ENCODE measurements at places on chromosomes 5 and 9. TPM values are rescaled to one million over a fixed set of nuclear protein-coding genes. Genes with fewer than 3 reads are reported as not detected.
A peak's percentile ranks its signal among the peaks of the same experiment; 100 is the strongest.

- no peak for DNase-seq
These were observed 36.4 kb upstream of the CPEB4 start for GRCh38 chr5:173851595-173852243.

DNA sequence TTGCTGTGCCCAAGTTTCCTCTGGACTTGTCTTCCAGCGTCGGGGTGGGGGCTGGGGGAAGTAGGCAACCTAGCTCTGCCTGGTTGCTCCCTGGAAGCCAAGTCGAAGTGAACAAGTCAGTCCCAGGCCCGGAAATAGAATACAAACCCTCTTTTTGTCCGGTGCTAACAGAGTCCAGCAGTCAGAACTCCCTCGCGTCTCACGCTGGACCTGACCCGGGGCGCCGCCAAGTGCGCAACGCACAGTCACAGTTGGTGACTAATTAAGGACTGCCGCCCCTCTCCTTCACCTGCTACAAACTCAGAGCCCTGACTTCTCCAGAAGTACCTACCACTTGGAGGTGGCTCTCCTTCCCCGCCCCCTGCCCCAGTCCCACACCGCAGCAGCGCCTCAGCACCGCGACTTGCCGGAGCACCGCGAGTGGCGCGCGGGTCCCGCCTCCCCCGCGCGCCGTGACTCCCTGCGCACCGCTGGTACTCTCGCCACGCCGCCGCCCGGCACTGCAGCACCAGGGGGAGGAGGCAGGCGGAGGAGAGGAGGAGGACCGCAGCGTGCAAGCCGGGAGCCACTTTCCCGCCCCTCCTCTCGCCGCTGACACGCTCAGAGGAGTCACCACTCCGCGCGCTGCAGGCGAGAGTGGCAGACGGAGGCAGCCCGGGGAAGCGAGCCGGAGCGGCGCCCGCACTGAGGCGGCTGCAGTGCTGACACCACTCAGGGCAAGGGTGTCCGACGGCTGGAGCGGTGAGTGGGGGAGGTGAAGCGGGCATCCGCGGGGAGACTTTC is at the start of gene SV2C:
Gene SV2C (plus strand): TSS at position 612 of the 783 bp plus-strand sequence. CDS start 48,368 bp downstream, outside the sequence.
- DNase-seq: peak; percentile 56

DNA sequence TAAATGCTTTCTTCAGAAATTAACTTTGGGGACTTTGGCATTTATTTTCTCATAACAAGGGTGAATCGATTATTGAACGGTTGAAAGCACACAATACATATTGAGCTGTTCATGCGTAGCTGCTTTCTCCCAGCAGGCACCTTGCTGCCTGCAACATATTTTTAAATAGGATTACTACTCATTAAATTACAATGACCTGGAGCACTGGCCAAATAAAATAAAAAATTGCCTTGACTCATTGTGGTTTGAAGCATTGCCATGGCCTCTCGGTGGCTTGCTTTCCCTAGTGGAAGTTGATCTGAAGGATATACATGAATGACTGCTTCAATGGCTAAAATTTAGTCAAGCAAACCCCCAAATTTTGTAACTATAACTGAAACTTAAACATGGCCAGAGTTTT is 181.6 kb upstream of the NUDT12 start:
- no peak for DNase-seq

DNA sequence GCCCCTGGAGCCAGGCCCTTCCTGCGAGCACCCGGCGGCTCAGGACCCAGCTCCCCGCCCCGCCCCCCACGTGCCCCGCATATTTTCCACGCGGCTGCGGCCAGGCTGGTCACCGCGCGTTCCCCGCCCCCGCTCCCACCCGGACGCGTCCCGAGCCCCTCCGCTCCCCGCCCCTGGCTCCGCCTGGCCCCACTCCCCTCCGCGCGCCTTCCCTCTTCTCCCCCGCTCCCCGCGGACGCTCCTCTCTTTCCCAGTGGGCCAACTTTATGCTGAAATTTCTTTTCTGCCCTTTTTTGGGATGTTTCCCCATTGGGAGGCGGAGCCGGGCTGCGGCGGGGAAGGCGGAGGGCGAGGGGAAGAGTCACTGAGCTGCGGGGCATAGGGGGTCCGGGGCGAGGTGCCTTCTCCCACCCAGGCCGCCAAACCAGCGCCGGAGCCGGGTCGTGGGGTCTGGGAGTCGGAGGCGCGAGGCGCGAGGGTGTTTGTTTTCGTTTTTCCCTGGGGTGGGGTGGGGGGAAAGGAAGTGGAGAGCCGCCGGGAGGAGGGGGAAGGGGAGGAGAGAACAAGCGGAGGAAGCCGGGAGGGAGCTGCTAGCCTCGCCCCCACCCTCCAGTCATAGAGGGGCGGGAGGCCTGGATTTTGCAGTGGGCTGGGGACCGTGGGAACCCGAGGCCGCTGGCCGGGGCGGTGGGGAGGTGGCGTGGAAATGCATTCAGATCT is 1.0 kb upstream of the TPM2 start:
- DNase-seq: peak; percentile 51

DNA sequence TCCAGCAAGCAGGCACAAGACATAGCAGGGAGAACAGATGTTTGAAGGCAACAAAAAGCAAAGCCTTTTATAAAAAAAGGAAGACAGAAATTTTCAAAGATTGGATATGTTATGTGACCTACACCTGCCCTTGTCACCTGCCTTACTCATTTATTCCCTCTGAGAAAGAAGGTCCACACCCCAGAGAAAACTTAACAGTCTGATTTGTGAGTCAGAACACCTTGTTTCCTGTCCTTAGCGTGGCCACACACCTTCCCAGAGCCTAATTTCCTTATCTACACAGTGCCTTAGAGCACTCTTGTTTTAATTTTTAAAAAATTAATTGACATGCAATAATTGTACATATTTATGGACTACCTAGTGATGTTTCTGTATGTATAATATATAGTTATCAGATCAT is 419.0 kb upstream of the DAB2 start:
- no peak for DNase-seq

DNA sequence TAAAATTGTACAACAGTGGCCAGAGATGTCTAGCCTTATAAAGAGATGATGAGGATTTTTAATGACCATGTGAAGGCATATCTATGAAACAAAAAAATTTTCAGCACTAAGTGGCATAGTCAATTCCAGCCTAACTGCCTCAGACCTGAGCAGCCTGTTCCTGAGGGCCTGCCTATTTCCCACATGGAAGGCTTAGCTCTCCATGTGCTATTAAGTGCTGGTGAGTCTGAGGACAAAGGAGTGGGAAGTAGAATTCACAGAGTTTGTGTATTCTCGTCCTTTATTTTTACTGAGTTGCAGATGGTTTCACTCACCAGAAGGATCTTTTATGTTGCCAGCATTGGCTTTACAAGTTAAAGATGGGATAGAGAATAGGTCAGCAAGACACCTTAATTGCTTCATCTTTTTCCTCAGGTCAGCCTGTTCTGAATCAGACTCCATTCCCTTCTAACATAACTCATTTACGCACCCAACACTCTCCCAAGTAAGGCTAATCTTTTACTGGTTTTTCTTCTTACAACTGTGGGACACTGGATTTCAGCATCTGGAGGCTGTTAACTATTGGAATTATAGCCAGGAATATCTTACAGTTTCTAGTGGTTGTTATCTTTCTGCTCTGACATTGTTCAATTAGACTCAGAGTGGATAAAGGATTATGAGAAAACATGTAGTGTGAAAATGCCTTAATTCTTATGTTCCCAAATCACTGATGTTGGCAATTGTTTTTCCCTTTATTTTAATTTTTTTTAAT is 76.8 kb downstream of the ISOC1 start:
- no peak for DNase-seq

DNA sequence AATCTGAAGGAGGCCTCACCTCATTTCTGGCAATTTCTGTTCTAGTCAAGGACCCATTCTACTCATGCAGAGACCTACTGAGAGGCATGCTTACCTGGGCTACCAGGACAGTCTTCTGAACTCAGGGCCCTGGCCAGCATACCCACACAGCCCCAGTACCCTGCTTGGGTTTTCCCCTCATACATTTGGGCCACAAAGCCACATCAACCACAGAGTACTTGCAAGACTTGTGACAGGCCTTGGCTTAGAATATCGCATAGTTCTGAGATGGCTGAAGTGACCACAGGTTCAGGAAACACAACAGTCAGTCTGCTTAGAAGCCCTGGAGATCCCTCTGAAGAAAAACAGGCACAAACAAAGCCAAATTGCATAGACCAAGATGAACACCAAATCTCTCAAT is 758.8 kb upstream of the CDH9 start:
- DNase-seq: no peak

Gene FAM153A
- 0.28 TPM for total RNA-seq

DNA sequence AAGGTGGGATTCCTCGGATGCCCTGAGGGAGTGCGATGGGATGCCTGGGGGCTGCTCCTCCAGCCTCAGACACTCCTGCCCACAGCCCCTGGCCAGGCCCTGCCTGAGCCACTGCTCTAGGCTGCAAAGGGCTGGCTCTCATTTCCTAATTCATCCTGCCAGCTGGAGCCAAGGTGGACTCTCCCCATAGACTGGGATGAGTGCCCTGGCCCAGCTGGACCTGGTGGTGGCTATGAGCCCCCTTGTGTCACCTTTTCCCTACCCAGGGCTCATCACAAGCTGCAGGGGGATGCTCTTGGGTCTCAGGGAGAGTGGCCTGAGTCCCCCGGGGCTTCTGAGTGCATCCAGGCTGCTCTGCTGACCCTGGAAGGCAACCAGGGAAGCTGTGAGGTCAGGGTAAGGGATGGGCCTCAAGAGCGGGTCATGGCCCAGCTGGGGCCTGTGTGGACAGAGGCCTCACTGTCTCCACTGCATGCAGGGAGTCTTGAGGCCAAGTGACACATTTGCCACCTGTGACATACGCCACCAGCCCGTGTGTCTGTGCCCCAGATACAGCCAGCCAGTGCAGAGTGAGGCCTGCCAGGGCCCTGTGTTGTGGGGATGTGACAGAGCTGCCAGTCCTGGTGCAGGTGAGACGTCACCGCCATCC is 102.7 kb upstream of the IER5L start:
- peak; percentile 6 for DNase-seq

Gene PCDHAC2
- 0.18 TPM for total RNA-seq

DNA sequence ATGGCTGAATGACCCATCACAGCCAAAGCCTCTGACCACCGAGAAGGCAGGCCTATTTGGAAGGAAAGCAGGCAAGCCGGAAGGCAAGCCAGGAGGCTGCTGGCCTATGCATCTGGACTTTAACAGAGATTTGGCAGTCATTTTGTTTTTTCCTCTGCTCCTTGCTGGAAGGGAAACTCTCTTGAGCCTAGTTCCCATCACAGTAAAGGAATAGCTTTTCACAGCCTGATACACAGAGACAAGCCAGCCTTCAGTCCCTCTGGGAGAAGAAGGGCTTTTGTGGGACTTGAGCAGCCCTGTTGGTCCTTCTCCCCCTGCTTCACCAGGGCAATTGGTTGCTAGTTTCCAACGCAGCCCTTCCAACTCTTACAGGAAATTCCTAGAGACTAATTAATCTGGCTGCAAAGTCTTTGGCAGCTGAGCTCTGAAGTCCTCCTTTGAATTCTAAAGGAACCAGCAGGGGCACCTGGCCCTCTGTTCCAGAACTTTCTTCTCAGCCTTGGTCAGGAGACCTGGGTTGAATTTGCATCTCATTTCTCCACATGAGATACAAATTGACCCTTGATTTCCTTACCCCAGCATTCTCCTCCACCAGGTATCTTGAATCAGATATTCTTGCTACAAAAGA is 157.3 kb upstream of the EPB41L4A start:
- DNase-seq: no peak

GRCh38 chr9:14706530-14707140 is 13.4 kb upstream of the ZDHHC21 start:
- no peak for DNase-seq

DNA sequence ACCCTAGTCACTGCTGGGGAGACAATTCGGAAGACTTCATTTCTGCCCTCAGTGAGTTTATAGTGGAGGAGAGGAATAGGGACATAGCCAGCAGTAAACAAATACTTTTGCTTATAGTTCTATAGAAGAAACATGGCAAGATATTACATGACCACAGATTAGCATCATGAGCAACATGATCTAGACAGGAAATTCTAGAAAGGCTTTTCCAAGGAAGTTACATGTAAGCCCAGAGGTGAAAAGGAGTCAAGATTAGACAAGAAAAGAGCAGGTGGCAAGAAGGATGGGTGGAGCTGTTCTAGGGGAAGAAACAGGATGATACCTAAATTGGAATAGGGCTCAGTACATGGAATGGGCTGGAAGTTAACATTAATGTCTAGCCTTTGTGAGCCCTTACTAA is 82.8 kb upstream of the MYO10 start:
- DNase-seq: no peak

- DNase-seq: peak; percentile 58
These were observed 42.8 kb downstream of the NFIB start for GRCh38 chr9:14271093-14271673.

DNA sequence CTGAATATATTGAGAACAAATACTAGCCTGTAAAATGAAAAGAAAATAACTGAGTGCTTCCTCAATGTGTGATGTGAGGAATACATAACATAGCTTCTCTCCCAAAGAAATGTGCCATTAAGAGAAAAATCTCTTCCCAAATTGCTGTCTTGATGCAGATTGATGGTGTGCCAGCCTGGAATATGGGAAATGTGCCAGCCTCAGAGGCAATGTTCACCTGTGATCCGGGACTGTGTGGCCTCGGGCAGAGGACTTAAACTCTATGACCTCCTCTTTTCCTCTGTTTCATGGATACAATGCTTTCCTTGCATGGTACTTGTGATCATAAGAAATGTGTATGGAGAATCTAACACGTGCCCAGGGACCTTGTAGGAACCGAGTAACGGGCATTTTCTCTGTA is 370.9 kb downstream of the DIRAS2 start:
- no peak for DNase-seq

DNA sequence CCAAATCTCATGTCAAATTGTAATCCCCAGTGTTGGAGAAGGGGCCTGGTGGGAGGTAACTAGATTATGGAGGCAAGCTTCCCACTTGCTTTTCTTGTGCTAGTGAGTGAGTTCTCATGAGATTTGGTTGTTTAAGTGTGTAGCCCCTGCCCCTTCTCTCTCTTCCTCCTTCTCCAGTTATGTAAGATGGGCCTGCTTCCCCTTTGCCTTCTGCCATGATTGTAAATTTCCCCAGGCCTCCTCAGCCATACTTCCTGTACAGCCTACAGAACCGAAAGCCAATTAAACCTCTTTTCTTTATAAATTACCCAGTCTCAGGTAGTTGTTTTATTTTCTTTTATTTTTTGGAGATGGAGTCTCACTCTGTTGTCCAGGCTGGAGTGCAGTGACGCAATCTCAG is 18.2 kb upstream of the TXNDC8 start:
- DNase-seq: no peak

- DNase-seq: no peak
These were observed 32.1 kb downstream of the GRIN3A start for GRCh38 chr9:101706261-101706798.

Gene FOXD4L4
- not detected for total RNA-seq

GRCh38 chr9:7095058-7095457 is 337.3 kb downstream of the KDM4C start:
- DNase-seq: no peak

DNA sequence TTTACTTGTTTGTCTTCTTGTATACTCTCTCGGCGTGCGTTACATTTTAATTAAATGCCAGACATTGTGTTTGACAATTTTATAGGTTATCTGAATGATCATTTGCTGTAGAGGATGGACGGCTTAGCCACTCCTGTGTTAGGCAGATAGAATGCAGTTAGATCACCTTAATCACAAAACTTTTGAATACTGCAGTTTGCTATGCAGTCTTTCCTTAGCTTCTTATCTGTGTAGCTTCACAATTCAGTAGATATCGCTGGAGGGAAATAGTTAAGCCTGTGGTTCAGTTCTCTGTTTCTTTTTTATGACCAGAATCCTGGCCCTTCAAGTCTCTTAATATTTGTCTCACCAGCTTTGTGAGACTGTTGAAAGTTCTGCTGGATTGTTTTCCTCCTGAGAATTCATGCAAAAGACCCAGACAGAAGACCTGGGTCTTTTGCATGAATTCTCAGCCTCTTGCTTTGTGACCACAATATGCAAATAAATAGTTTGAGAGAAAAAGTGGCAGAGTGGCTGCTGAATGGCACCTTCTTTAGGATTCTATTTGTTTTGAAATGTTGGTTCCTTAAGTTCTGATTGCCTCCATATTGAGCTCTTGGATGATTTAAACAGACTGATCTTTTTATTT is 40.2 kb downstream of the RASA1 start:
- DNase-seq: no peak

All from Peyer's patch (tissue), 4 donors.